Parietal lobe (tissue), 2 donors: ENCODE measurements at places on chromosomes 16 and 17. TPM values are rescaled to one million over a fixed set of nuclear protein-coding genes. Genes with fewer than 3 reads are reported as not detected.

The NAGS gene
- not detected for total RNA-seq

The CDH1 gene
- total RNA-seq = 1.3 TPM

The KCTD13 gene
- total RNA-seq = 36.6 TPM

The SMARCE1 gene
- 139 TPM for total RNA-seq

The EFNB3 gene
- 19.7 TPM for total RNA-seq

The TBX4 gene
- not detected for total RNA-seq

The MIEN1 gene
- total RNA-seq = 9.4 TPM

The CSH2 gene
- not detected for total RNA-seq

The GJD3 gene
- total RNA-seq = not detected

The TMC8 gene
- total RNA-seq = 2.5 TPM

The CHST5 gene
- total RNA-seq = 0.94 TPM

The CD7 gene
- total RNA-seq = not detected

The IL34 gene
- 2.8 TPM for total RNA-seq

The GDPD1 gene
- total RNA-seq = 40.7 TPM

The ADAD2 gene
- not detected for total RNA-seq

The DHODH gene
- 4.1 TPM for total RNA-seq

The KRTAP2-3 gene
- not detected for total RNA-seq

The SLFN14 gene
- total RNA-seq = 0.31 TPM

The CRYM gene
- 84.8 TPM for total RNA-seq

The CALB2 gene
- total RNA-seq = 17.8 TPM

The CNGB1 gene
- total RNA-seq = not detected

The MMP25 gene
- total RNA-seq = 0.63 TPM

The ZNF423 gene
- total RNA-seq = 12.5 TPM

The ABCA6 gene
- total RNA-seq = 11.3 TPM

The TLCD3A gene
- 18.8 TPM for total RNA-seq

The ZMYND15 gene
- total RNA-seq = not detected

The ASPHD1 gene
- 13.1 TPM for total RNA-seq

The KRT32 gene
- total RNA-seq = not detected

The CMTM2 gene
- total RNA-seq = not detected

The CCL17 gene
- total RNA-seq = not detected

The UTS2R gene
- not detected for total RNA-seq

The CCL1 gene
- total RNA-seq = not detected

The PHOSPHO1 gene
- total RNA-seq = 0.94 TPM

The HOXB7 gene
- total RNA-seq = not detected

The KRTAP17-1 gene
- not detected for total RNA-seq

The GNPTG gene
- total RNA-seq = 23.8 TPM

The PPP1R27 gene
- total RNA-seq = not detected
